Small intestine (tissue), 16 donors: ENCODE measurements at places on chromosomes 11 and 22.

GRCh38 chr11:84022201-84022600 is 736.0 kb upstream of the CCDC90B start:
- no peaks in the 10 kb centered on the region for H3K4me1 ChIP-seq
- H3K27me3 ChIP-seq, result no peaks in the 10 kb centered on the region
- H3K4me3 ChIP-seq, result no peak overlapping the region
- no peaks in the 10 kb centered on the region for H3K36me3 ChIP-seq
- no peak for DNase-seq
- H3K27ac ChIP-seq, result no peak overlapping the region

GRCh38 chr11:64234647-64235379 is 429 bp downstream of the VEGFB start:
- H3K36me3 ChIP-seq, result peaks cover 49% of the 10 kb centered on the region
- peak; percentile 84 for DNase-seq
- H3K4me1 ChIP-seq, result no peaks in the 10 kb centered on the region
- H3K27me3 ChIP-seq, result no peaks in the 10 kb centered on the region

- no peaks in the 10 kb centered on the region for H3K36me3 ChIP-seq
- no peak for DNase-seq
- no peak overlapping the region for H3K27ac ChIP-seq
- no peak overlapping the region for H3K4me3 ChIP-seq
Observed at GRCh38 chr22:44576311-44577260, 78.6 kb upstream of the RTL6 start.

DNA sequence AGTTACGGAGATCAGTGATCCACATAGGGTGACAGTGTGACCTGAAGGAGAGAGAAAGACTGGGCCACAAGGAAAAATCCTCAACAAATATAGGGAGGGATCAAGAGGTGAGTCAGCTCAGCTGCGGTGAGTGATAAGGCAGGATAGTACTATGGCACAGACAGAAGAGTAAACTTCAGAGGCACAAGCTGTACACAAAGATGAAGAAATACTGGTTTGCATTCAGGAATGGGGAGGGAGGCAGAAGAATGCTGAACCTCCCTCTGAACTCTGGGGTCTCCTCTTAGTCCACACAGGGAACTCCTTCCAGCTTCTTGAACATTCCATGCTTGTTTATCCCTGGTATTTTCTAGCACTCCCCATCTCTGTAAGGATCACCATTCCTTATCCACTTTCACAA is 162.7 kb downstream of the BARX2 start:
- H3K36me3 ChIP-seq, result no peaks in the 10 kb centered on the region
- no peak overlapping the region for H3K4me3 ChIP-seq
- H3K27me3 ChIP-seq, result no peaks in the 10 kb centered on the region
- no peak overlapping the region for H3K27ac ChIP-seq
- DNase-seq, result peak; percentile 44
